Ovary (tissue), 10 donors: ENCODE measurements at places on chromosomes 16 and 17.

DNA sequence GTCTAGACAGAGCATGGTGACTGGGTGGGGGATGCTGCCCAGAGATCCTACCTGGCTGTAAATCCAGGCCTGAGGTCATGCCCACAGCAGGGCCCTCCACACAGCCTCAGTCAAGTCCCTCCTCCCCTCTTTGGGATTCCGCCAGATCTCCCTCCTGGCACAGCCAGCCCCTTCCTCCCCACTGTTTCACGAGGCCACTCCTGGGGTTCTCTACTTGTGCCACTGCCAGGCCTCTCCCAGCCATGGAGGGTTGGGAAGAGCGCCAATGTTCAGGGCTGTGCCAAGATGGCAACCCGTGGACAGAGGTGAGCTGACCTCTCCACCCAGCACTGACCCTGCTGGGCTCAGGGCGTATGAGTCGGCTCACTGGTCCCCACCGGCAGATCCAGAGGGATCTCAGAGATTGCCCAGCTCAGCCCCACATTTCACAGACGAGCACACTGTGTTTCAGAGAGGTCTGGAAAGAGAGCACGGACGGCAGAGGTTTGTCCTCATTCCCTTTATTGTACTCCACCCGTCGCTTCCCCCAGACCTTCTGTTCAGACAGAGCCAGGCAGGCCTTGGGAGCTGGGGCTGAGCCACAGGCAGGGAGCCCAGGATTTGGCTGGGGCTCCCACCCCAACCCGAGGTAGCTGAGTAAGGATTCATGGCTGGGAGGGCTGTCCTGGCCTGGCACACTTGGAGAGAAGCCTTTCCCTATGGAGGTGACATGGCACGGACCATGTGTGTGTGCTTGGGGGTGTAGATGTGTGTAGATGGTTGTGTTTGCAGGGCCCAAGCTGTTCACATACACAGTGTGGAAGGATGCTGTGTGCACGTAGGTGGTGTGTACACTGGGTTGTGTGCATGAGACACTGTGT is 3.5 kb upstream of the CAMKK1 start:
- DNase-seq, result peak; percentile 51

DNA sequence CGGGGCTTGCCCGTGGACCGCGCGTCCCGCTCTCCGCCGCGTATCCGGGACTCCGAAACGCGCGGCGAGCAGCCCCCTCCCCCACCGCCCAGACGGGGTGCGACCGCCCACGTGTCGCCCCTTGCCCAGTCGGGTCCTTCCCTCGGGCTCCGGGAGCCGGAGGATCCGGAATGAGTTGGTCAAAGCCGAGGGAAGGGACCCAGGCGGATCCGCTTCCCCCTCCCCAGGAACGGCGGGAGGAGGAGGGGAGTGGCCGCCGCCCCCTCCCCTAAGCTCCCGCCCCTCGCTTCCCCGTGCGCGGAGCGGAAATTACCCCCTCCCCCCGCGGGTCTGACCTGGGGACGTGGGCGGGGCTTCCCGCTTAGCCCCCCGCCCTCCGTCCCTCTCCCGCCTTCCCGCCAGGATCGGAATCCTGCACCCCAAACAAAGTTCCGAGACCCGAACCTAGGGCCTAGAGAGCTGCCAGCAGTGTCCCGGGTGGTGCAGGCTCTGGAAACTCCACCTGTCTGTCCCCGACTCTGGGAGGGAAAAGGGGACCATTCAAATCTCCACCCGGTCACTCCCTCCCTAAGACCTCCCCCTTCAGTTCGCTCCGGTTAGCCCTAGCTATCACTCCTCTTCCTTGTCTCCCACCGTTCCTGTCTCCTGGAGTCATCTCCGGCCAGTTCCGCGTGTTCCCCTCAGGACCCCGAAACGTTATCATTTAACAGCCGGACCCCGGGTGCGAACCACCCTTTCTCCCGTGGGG is 1.0 kb upstream of the IGF2BP1 start:
- DNase-seq, result no peak

- peak; percentile 92 for DNase-seq
These were observed at the start of gene LASP1 for GRCh38 chr17:38869526-38870258. LASP1 (plus strand) TSS chr17:38870058; CDS start chr17:38870190, 132 bp downstream.

DNA sequence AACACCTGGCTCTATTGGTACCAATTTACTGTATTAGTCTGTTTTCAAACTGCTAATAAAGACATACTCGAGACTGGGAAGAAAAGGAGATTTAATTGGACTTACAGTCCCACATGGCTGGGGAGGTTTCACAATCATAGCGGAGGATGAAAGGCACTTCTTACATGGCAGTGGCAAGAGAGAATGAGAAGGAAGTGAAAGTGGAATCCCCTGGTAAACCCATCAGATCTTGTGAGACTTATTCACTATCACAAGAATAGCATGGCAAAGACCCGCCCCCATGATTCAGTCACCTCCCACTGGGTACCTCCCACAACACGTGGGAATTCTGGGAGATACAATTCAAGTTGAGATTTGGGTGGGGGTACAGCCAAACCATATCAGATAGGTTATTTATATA is 22.6 kb upstream of the GOSR1 start:
- no peak for DNase-seq

GRCh38 chr16:70679671-70680494 is 6.0 kb downstream of the MTSS2 start:
- DNase-seq, result peak; percentile 66

DNA sequence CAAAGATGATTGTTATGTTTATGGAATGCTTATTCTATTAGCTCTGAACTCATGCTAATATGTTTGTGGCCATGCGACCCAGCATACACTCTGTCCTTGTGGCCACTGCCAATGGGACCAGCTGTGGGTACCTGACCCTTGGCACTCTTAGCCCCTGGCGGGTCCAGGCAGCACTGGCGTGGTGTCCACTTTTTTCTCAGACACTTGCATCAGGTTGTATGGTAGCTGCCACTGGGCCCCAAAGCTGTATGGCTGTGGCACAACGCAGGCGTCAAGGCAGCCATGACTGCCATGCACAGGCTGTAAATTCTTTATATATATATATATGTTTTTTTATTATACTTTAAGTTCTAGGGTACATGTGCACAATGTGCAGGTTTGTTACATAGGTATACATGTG is 12.2 kb upstream of the WNT9B start:
- DNase-seq, result no peak

GRCh38 chr16:8882041-8882617 is at the start of gene LITAFD:
LITAFD (plus strand) TSS chr16:8882351; CDS start chr16:8884356, 2,005 bp downstream.
- no peak for DNase-seq

- DNase-seq, result peak; percentile 58
These were observed 25.6 kb downstream of the ITGB3 start for GRCh38 chr17:47279062-47279801.

GRCh38 chr16:69438465-69438864 is 14.0 kb downstream of the CYB5B start:
- DNase-seq, result no peak

GRCh38 chr17:38942696-38943334 is 17.4 kb downstream of the LASP1NB start:
- no peak for DNase-seq

DNA sequence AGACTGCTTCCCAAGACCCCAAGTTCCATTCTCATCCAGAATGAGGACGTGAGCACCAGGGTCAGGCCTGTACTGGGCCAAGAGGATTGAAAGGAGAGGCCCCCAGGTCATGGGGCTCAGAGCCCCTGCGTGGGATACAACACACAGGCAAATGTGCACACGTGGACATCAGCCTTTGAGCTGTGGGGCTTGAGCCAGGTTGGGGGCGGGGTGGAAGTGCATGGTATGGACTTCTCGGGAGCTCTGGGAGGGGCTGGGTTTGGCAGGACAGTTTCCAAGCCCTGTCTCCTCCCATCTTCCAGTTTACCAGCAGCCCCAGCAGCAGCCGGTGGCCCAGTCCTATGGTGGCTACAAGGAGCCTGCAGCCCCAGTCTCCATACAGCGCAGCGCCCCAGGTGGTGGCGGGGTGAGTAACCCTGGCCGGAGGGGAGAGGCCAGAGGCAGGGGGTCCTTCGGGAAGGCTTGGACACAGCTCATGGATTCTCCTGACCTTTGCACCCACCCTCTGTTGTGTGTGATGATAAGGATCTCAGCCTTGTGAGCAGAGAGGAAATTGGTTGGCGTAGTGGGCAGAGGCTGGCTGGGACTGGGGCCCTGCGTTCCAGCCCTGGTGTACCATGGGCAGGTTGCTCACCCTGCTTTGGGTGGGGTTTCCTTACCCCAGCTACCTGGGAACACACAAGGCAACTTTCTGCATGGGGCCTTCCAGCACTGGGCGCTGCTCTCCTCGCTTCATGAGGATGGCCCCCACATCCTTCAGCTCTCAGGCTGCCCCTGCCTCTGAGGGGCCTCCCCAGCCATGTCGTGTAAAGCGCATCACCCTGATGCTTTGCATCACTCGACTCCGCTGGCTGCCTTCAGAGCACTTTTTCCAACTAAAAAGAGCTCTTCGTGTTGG is 10.4 kb upstream of the LASP1NB start:
- DNase-seq, result peak; percentile 31

GRCh38 chr16:12436201-12436657 is 367.5 kb downstream of the CPPED1 start:
- DNase-seq, result no peak

- DNase-seq, result no peak
These were observed 11.8 kb downstream of the SLC9A5 start for GRCh38 chr16:67260426-67261063.

DNA sequence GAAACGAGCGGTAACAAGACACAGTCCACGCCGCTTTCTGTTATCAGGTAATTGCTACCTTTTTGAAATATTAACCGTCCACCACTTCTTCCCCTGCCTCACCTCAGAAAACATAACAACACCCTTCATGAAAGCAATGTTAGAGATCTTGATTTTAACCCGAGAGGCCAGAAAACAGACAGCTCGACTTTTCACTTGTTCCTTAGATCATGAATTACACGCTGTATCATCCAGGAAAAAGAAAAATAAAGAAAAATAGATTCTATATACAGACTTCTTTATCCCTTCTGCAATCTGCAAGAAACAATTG is 957.1 kb upstream of the SOX9 start:
- no peak for DNase-seq

DNA sequence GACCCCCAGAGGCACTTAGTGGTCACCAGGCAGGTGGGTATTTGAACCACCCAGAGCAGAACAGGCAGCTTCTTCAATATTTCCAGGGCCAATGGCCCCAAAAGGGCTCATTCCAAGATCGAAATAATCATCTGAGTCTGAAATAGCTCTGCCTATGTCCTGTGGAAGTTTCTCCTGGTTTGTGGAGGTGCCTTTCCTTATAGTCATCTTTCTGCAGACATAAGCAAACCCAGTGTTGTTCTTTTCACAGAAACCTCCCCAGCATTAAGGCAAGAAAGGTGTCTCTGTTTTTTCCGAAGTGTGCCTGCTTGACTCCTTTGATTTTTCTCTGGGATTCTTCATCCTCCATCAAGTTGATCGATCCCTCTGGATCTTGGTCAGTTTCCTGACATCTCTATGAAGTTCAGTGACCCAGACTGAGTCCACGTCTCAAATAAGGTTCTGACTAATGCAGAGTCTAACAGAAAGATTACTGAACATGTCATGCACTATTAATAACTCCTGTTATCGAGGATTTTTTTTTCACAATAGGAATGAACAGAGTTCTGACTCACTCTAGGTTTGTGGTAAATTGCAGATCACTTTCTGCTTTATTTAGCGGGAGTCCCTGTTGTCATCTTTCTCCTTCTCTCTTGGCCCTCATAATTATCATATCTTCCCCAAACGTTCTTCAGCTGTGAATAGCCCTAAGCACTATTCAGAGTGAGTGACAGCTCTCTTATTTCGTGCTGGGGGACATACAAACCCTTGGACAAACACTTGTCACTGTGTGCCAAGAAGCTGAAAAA is 1.5 kb downstream of the LRRC3C start:
- no peak for DNase-seq

DNA sequence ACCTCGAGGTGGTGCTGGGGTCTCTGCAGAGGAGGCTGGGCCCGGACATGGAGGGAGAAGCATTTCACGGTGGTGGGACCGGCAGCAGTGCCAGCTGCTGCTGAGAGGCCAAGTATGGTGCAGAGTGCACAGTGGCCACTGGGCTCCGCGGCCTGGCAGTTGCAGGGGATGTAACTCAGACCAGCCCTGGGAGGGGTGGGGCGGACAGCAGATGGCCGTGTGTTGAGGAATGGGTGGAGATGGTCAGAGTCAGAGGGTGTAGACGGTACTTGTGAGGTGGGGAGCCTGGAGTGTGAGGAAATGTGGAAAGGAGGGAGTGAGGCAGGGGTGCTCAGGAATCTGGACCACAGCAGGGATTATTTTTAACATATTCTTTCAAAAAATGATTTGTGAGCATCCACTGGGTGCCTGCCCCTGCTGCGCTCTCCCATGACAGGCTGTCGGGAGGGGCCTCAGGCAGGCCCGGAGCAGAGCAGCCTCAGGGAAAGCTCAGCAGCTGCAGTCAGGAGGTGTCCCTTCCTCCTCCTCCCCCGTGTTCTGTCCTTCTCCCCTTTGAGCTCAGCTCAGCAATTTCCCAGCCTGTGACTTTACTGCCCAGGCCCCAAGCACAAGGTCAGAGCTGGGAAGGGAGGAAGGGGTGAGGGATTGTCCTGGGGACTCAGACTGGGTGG is 113.1 kb downstream of the RAP1GAP2 start:
- no peak for DNase-seq

DNA sequence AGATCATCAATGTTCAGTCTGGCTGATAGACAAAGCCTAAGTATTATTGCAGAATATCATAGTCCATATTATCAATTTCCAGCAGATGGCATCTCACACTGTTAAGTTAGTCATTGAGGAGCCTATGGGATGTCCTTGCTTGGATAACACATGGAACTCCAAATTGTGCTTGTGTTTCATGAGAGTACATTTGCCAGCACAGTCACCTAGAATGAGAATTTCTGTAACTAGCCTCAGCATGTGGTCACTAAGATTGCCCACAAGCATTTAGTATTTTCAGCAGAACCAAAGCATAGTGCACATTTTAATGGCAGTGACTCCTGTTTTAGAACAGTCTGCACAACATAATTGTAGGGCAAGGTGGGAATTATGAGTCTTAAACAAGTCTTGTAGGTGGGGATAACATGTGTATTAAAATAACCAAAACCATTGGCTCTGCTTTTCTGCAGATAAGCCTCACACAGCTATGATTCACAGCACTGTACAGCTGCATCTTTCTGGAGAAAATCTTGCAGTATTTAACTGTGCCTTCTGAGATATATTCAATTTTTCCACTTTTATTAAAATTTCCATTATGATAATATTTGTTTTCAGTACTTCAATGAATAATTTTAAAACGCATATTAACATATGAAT is 882.8 kb upstream of the SOX9 start:
- DNase-seq, result no peak

- DNase-seq, result no peak
These were observed 5.3 kb downstream of the HMOX2 start for GRCh38 chr16:4481526-4481925.

DNA sequence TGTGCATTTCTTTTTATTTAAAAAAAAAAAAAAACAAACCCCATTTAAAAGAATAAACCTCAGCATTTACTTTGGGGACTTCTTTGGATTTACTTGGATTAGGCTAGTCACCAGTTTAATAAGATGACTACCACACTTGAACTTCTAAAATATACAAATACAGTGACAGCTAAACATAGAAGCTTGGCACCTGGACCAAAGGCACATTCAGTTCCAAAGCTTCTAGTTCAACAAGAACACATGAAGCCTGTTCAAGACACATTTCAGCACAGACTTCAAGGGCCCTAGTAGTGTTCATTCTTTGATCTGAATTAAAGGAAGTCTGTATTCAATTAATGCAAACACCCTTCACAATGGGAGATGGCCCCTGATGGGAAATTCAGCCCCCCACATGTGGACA is 11.6 kb upstream of the ROGDI start:
- DNase-seq, result no peak
